Activated CD8-positive, alpha-beta memory T cell treated with anti-CD3 and anti-CD28 coated beads for 24 hours (primary cell): ENCODE measurements at places on chromosomes 16 and 17.

DNA sequence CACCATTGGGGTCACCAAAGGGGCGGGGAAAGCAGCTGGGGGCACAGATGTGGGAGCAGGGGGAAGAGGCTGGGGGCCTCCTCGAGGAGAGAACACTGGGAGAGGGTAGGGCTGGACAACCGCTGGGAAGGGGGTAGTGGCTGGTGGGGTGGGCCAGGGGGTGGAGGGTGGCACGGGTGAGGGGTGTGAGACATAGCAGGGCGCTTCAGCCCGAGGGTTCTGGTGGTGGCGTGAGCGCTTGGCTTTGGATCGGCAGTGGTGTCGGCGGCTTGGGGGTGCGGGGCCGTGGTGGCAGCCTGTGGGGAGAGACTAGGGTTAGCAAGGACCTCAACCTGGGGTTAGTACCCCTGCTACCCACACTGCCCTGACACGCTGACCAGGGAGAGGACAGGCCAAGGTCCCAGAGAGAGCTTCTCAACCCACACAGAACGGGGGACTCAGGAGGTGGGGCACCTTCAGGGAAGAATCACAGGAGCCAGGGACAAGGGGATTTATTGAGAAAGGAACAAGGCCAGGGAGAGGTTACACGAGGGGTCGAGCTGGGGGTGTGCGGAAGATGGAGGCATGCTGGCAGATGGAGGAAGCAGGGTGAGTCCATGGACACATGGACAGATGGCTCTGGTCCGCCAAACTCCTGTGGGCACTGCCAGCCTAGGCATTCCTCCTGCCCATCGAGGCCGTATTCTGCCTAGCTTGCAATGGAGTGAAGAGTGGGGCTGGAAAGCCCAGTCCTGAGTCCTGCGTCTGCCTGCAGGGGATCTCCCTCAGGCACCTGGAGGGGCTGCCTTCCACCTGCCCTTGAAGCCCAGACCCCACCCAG, 8.4 kb downstream of the PER1 start:
- no peak for DNase-seq

GRCh38 chr17:37305406-37305905, 70.3 kb upstream of the C17orf78 start:
- no peak for DNase-seq

- no peak for DNase-seq
Observed at GRCh38 chr17:32261417-32261736, 4.3 kb upstream of the RHBDL3 start.

DNA sequence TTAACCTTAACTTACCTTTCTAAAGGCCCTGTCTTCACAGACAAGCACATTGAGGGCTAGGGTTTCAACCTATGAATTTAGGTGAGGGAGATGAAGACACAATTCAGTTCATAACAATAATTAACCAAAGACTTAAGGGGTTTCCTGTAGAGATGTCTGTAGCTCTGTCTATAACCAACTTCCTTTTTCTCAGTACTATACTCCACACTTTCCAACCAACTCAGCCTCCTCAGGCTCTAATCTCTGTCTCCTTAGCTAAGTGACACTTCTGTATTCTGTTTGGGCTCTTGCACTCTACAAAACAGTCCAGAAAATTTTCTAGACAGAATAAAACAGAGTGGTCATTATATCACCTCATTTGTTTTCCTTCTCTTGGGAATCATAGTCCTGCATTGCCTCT, 25.8 kb downstream of the CAPNS2 start:
- DNase-seq: no peak

GRCh38 chr16:743794-744500, 3.1 kb upstream of the CIAO3 start:
- DNase-seq: no peak

- DNase-seq: peak; percentile 76
Observed at GRCh38 chr17:39676198-39676819, 8.1 kb downstream of the PNMT start.

GRCh38 chr16:12300945-12301500, 324.5 kb downstream of the SNX29 start:
- DNase-seq: no peak

DNA sequence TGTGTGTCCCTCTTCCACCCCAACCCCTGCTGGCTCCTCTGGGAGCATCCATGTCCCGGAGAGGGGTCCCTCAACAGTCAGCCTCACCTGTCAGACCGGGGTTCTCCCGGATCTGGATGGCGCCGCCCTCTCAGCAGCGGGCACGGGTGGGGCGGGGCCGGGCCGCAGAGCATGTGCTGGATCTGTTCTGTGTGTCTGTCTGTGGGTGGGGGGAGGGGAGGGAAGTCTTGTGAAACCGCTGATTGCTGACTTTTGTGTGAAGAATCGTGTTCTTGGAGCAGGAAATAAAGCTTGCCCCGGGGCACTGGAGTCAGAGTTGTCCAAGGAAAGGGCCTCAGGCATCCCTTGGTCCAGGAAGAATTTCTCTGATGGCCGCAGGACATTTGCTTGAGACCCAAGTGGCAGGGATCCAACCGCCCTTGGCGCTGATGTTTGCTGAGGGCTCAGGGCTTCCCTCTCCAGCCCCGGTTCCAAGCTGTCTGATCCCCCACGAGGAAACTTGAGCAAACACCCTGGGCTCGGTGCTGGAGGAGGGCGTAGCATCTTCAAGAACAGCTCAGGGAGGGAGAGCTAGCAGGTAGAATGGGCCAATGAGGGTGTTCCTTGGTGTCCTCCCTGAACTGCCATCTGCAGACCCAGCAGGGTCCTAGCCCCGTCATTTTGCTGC, 4.5 kb downstream of the NXPH3 start:
- no peak for DNase-seq

- DNase-seq: no peak
Observed at GRCh38 chr16:67555795-67556212, 6.5 kb upstream of the CTCF start.

DNA sequence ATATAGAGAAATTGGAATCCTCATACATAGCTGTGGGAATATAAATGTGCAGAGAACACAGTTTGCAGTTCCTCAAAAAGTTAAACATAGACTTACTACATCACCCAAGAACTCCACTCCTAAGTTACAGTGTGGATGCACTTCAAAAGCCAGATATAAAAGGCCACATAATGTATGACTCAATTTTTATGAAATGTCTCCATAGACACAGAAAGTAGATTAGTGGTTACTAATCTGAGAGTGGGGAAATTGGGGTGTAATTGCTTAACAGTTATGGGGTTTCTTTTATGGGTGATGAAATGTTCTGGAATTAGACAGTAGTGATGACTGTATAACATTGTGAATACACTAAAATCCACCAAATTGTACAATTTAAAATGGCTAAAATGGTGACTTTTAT, 60.9 kb downstream of the CACNG1 start:
- no peak for DNase-seq
